ENCODE measurements at places on chromosomes 12 and 14. TPM values are rescaled to one million over a fixed set of nuclear protein-coding genes. Genes with fewer than 3 reads are reported as not detected.
A peak's percentile ranks its signal among the peaks of the same experiment; 100 is the strongest.

Gene SLC38A4
- not detected for polyA plus RNA-seq

Gene HOXC9
- polyA plus RNA-seq = not detected

Gene KRT80
- 0.52 TPM for polyA plus RNA-seq

Gene KCNK13
- polyA plus RNA-seq = 2.9 TPM

Gene KRT74
- polyA plus RNA-seq = not detected

Gene TOMM20L
- not detected for polyA plus RNA-seq

Gene ETFBKMT
- polyA plus RNA-seq = 0.22 TPM

GRCh38 chr14:28765831-28766468, 637 bp upstream of the FOXG1 start:
- peaks cover 92% of the 10 kb centered on the region for H3K27me3 ChIP-seq
- H3K27ac ChIP-seq = no peak overlapping the region
- H3K4me1 ChIP-seq = no peaks in the 10 kb centered on the region
- DNase-seq = no peak
- no peak overlapping the region for H3K4me3 ChIP-seq

GRCh38 chr14:54688229-54688628, 121.3 kb downstream of the SAMD4A start:
- no peak overlapping the region for H3K4me3 ChIP-seq
- no peaks in the 10 kb centered on the region for H3K27me3 ChIP-seq
- no peak for DNase-seq
- H3K27ac ChIP-seq = no peak overlapping the region
- no peaks in the 10 kb centered on the region for H3K36me3 ChIP-seq

DNA sequence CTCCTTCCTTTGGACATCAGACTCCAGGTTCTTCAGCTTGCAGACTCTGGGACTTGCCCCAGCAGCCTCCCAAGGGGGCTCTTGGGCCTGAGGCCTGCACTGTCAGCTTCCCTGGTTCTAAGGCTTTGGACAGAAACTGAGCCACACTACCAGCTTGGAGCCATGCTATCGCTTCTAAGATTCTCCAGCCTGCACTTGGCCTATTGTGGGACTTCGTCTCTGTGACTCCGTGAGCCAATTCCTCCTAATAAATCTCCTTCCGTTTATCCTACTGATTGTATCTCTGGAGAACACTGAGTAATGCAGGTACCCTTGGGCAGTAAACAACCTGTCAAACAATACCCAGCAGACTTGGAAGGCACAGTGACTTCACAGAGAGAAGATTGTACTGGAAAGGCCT, 24.9 kb upstream of the RHOJ start:
- H3K27me3 ChIP-seq = no peaks in the 10 kb centered on the region
- H3K4me3 ChIP-seq = no peak overlapping the region
- H3K27ac ChIP-seq = no peak overlapping the region
- DNase-seq = no peak

DNA sequence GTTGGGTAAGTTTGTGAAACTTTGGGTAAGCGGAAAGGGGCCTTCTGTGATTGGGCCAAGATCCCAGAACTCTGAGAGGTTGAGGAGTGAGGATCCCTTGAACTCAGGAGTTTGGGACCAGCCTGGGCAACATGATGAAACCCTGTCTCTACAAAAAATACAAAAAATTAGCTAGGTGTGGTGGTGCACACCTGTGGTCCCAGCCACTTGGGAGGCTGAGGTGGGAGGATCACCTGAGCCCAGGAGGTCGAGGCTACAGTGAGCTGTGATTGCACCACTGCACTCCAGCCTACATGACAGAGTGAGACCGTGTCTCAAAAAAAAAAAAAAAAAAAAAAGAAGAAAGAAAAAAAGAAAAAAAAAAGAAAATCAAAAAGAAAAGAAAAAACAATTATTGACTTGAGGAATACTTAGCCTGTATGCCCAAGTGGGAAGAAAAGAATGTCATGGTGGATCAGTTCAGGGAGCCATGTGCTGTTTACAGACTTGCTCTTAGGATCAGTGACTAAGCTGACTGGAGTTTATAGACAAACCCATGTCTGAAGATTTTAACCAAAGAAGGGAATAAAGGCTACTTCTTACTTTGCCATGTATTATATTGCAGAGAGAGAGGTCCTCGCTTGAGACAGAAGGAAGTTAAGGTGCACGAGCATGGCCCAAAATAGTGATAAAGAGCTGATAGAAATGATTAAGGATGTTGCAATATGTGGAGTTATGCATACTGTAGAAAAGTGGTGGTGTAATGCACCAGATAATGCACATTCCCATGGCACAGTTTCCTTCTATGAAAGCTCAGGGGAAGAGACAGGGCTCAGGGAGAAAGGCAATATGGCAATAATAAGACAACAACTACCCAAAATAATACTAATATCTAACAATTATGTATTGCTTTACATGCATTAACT, 881 bp downstream of the HSD17B6 start:
- no peaks in the 10 kb centered on the region for H3K27me3 ChIP-seq
- H3K4me1 ChIP-seq = peaks cover 12% of the 10 kb centered on the region
- no peak overlapping the region for H3K4me3 ChIP-seq
- no peak overlapping the region for H3K27ac ChIP-seq
- no peaks in the 10 kb centered on the region for H3K36me3 ChIP-seq

DNA sequence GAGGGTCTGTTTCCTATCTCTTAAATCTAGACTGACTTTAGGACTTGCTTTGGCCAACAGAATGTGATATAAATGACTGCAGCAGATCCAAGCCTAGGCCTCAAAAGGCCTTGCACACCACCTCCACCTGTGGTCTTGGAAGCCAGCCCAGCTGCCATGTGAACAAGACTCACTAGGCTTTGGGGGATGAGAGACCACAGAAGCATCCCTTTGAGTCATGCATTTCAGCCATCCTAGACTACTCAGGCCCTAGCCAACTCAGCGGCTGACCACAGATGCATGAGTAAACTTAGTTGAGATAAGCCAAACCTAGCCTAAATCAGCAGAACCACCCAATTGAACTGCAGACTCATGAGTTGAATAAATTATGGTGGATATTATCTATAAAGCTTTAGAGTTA, 87.7 kb downstream of the KCNH5 start:
- H3K4me3 ChIP-seq = no peak overlapping the region
- no peaks in the 10 kb centered on the region for H3K27me3 ChIP-seq
- H3K27ac ChIP-seq = no peak overlapping the region

- no peak for DNase-seq
- H3K4me3 ChIP-seq = no peak overlapping the region
- no peaks in the 10 kb centered on the region for H3K36me3 ChIP-seq
- no peaks in the 10 kb centered on the region for H3K4me1 ChIP-seq
- H3K27me3 ChIP-seq = no peaks in the 10 kb centered on the region
Observed at GRCh38 chr12:94898388-94898787, 105.1 kb downstream of the NDUFA12 start.

DNA sequence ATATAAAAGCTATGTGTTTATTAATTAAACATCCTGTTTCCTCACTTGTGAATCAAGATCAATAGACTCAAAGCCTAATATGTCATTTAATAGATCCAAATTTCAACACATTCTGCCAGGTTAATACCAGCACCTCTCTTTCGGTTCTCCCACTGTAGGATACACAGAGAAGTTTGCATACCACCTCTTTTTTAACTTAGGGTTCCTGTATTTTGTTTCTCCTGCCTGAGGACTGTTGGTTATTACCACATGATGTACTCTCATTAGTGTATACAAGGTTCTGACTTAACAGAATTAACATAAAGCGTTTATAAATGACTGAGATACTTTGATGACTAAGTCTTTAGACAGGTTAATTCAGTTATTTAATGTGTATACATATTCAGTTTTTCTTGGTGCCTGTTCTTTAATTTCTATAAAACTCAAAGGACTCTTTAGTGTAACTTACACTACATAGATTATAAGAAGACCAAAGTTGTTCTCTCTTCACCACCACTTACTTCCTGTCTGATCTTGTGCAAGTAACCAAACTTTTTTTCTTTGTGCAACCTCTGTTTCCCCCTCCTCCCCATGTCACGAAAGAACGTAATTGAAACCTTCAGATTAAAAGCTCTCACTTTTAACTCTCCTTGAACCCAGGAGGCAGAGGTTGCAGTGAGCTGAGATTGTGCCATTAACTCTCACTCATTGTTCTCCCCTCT, 89.8 kb upstream of the DNM1L start:
- DNase-seq = peak; percentile 79
- H3K36me3 ChIP-seq = peaks cover 13% of the 10 kb centered on the region
- H3K4me3 ChIP-seq = no peak overlapping the region
- peaks cover 50% of the 10 kb centered on the region for H3K4me1 ChIP-seq
- no peaks in the 10 kb centered on the region for H3K27me3 ChIP-seq
- peak overlapping the region; percentile 89 for H3K27ac ChIP-seq

GRCh38 chr12:113284751-113285150, 50.2 kb downstream of the SLC8B1 start:
- H3K4me1 ChIP-seq = no peaks in the 10 kb centered on the region
- peaks cover 90% of the 10 kb centered on the region for H3K36me3 ChIP-seq
- no peak for DNase-seq
- no peaks in the 10 kb centered on the region for H3K27me3 ChIP-seq
- no peak overlapping the region for H3K4me3 ChIP-seq
- no peak overlapping the region for H3K27ac ChIP-seq

GRCh38 chr12:12807970-12808702, 5.0 kb upstream of the DDX47 start:
- H3K4me3 ChIP-seq = no peak overlapping the region
- H3K36me3 ChIP-seq = no peaks in the 10 kb centered on the region
- H3K27me3 ChIP-seq = no peaks in the 10 kb centered on the region

DNA sequence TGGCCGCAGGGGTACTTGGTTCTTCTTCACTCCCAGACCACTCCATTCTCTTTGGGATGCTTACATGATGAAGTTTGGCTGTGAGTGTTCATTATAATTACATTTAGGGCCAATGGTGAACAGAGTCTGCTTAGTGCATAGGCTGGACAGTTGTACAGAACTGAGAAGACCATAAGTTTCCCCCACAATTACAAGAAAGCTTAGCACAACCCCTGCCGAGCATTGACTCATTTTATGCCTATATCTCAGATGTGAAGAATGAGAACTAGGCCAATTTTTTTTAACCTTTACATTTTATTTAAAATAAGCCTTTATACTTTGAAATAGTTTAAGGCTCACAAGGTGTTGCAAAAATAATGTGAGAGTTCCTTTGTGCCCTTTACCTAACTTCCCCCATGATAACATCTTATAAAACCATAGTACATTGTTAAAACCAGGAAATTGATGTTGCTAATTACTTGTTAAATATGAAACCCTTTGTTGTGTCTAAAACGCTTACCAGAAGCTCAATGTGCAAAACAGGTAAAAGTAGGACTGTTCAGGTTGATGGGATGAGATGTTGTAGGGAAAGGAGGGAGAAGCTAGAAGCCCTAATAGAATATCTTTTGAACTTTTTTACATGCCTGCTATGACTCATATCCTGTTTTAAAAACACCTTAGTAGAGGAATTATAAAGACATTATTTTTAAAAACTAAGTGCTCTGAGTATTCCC, 47.2 kb downstream of the ALDH1L2 start:
- H3K4me3 ChIP-seq = no peak overlapping the region
- H3K4me1 ChIP-seq = no peaks in the 10 kb centered on the region
- DNase-seq = no peak
- no peaks in the 10 kb centered on the region for H3K27me3 ChIP-seq
- no peak overlapping the region for H3K27ac ChIP-seq

DNA sequence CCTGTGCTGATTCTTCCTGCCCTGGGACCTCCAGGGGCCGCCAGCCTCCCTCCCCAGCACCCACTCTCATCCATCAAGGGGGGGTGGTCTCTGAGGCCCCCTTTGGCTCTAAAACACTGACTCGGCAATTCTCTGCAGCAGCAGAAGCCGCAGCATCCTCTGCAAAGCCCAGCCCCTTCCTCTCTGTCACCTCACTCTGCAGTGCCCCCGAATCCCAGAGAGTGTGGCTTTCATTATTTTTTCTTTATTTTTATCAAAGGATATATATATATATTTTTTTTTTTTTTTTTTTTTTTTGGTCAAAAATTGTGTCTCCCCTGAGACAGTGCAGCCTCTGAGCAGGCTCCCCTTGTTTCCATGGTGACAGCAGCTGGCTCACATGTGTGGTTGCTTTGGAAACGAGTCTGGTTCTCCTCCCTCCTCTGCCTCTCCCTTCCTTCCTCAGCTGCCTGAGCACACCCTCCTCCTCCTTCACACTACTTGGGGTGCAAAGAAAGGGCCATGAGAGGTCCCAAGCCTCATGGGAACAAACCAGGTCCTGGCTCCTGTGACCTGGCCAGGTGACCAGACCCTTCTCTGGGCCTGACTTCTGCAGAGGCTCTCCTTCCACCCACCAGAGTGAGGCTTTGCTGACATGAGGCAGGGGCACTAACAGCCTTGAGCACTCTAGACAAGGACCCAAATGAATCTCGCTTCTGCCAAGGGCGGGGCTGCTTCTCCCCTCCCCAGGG, 100.5 kb downstream of the LRRC74A start:
- no peaks in the 10 kb centered on the region for H3K27me3 ChIP-seq
- no peak overlapping the region for H3K4me3 ChIP-seq
- no peak overlapping the region for H3K27ac ChIP-seq
- H3K4me1 ChIP-seq = peaks cover 29% of the 10 kb centered on the region
- no peaks in the 10 kb centered on the region for H3K36me3 ChIP-seq
- DNase-seq = peak; percentile 27

DNA sequence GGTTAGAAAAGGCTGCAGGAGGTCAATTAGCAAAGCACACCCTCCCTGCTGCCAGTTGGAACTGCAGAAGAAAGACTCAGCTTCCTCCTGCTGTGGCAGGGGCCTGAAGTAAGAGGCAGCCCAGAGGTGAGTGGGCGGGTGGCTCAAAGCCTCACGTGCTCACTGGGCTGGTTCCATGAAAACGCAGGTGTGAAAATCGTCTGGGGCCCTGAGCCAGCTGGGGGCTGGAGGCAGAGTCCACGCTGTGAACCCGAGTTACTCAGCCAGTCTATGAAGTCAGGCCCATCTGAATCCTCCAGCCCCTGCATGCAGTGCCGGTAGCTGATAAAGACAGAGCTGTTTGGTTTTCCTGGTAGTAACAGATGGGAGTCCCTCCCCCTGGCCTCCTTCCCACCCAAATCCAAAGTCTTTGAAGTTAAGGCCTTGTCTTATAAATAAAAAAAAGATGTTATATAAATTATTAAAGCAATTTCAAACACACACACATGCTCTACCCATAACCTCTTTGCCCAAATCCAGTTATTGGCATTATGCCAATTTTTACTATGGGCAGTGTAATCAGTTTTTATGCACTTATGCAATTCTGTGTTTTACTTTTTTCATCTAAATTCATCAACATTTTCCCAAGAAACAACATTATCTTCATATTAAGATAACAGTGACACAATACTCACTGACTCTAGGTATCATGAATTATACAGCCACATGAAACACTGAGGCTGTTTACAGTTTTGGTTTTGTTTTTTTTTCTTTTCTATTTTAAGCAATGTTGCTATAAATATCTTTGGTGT, 57.9 kb upstream of the PNMA1 start:
- H3K27ac ChIP-seq = peak overlapping the region; percentile 71
- no peak overlapping the region for H3K4me3 ChIP-seq
- peaks cover 62% of the 10 kb centered on the region for H3K4me1 ChIP-seq
- DNase-seq = no peak
- no peaks in the 10 kb centered on the region for H3K36me3 ChIP-seq
- no peaks in the 10 kb centered on the region for H3K27me3 ChIP-seq

DNA sequence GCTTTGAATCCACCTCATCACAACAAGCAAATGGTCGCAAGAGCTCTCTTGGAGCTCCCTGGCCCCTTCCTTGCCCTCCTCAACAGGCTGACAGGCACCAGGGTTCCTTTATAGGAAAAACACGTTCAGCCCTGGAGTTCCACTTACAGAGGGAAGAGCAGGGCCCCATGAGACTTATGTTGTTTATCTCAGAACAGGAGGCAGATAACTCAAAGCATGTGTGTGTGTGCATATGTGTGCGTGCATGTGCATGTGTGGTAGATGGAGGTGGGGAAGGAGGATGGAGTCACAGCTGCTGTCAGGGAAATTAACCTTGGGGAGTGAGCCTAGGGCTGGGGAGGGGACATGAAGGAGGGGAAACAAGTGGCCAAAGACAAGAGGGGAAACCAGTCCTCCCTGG, 138.1 kb downstream of the DPF3 start:
- no peaks in the 10 kb centered on the region for H3K4me1 ChIP-seq
- no peaks in the 10 kb centered on the region for H3K36me3 ChIP-seq
- no peak overlapping the region for H3K4me3 ChIP-seq
- H3K27ac ChIP-seq = no peak overlapping the region
- DNase-seq = no peak
